Right atrium auricular region (tissue), 2 donors: ENCODE measurements at places on chromosomes 1 and 21.
A peak's percentile ranks its signal among the peaks of the same experiment; 100 is the strongest.

GRCh38 chr1:53365437-53366063, 37.7 kb upstream of the LRP8 start:
- no peak for DNase-seq
- H3K36me3 ChIP-seq, result no peaks in the 10 kb centered on the region
- H3K4me3 ChIP-seq, result no peak overlapping the region
- no peaks in the 10 kb centered on the region for H3K4me1 ChIP-seq
- no peaks in the 10 kb centered on the region for H3K27me3 ChIP-seq

DNA sequence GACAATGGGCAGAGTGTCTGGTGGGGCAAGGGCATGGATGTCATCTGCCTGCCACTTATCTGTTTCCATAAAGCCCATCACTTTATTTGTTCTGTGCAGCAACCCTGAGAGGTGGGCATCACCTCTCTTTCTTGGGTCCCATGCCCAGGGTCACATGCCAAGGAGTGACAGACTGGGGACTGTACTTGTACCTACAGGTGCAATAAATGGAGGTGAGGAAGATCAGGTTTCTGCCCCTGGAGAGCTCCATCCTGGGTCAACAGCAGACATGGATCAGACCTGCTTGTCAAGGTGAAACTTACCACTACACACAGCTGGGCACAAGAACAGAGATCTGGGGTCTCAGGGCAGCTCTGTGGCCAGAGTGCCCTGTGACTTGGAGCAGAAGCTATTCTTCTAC, 18.4 kb upstream of the PRDM16 start:
- no peak for DNase-seq
- no peaks in the 10 kb centered on the region for H3K36me3 ChIP-seq
- H3K4me3 ChIP-seq, result no peak overlapping the region
- H3K27ac ChIP-seq, result no peak overlapping the region
- H3K27me3 ChIP-seq, result no peaks in the 10 kb centered on the region

GRCh38 chr1:51519865-51520699, 1.0 kb upstream of the EPS15 start:
- peak overlapping the region; percentile 4 for H3K27ac ChIP-seq
- DNase-seq, result no peak
- H3K4me1 ChIP-seq, result peaks cover 2% of the 10 kb centered on the region
- H3K36me3 ChIP-seq, result no peaks in the 10 kb centered on the region

- no peak overlapping the region for H3K4me3 ChIP-seq
- no peak for DNase-seq
- no peak overlapping the region for H3K27ac ChIP-seq
- H3K36me3 ChIP-seq, result no peaks in the 10 kb centered on the region
- peaks cover 95% of the 10 kb centered on the region for H3K4me1 ChIP-seq
Measured at GRCh38 chr1:25698252-25698651, 81.7 kb downstream of the MAN1C1 start.

GRCh38 chr1:229778794-229779193, 152.7 kb downstream of the URB2 start:
- H3K36me3 ChIP-seq, result no peaks in the 10 kb centered on the region
- no peak for DNase-seq
- no peak overlapping the region for H3K27ac ChIP-seq
- no peaks in the 10 kb centered on the region for H3K4me1 ChIP-seq
- no peaks in the 10 kb centered on the region for H3K27me3 ChIP-seq
- no peak overlapping the region for H3K4me3 ChIP-seq

GRCh38 chr1:15249081-15249480, 2.1 kb downstream of the FHAD1 start:
- no peaks in the 10 kb centered on the region for H3K27me3 ChIP-seq
- H3K27ac ChIP-seq, result no peak overlapping the region
- H3K36me3 ChIP-seq, result no peaks in the 10 kb centered on the region
- peaks cover 10% of the 10 kb centered on the region for H3K4me1 ChIP-seq
- no peak overlapping the region for H3K4me3 ChIP-seq
- DNase-seq, result no peak

GRCh38 chr1:166914111-166914510, 38.0 kb upstream of the TADA1 start:
- no peaks in the 10 kb centered on the region for H3K4me1 ChIP-seq
- H3K27me3 ChIP-seq, result no peaks in the 10 kb centered on the region
- no peak for DNase-seq
- no peaks in the 10 kb centered on the region for H3K36me3 ChIP-seq
- H3K27ac ChIP-seq, result no peak overlapping the region

DNA sequence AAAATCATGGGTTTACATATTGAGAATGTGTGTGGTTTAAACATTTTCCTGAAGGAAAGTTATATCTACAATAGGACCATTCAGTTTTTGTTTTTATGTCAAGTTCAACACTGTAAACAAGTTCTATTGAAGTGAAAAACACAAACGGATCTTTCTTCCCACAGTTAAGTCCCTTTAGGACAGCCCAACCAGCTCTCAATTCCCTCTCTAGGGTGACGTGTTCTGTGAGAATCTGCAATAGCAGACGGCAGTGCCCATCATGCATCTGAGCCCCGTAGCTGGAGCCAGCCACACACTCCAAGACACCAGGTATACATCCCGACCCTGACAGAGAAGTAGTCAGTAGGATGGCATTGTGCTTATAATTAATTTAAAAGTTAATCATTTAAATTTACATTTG, 26.3 kb upstream of the IVNS1ABP start:
- no peak for DNase-seq
- no peaks in the 10 kb centered on the region for H3K36me3 ChIP-seq
- H3K4me3 ChIP-seq, result no peak overlapping the region
- H3K4me1 ChIP-seq, result no peaks in the 10 kb centered on the region
- H3K27ac ChIP-seq, result no peak overlapping the region

GRCh38 chr1:23217421-23218115, at the start of gene HTR1D:
HTR1D (minus strand) TSS chr1:23217502; CDS start chr1:23194219, 23,283 bp downstream.
- no peak within 1 kb of the TSS for H3K27ac ChIP-seq
- H3K4me3 ChIP-seq, result peak within 1 kb of the TSS; percentile 50
- no peak for DNase-seq
- peaks cover 6% of the 10 kb centered on the region for H3K27me3 ChIP-seq
- H3K4me1 ChIP-seq, result peaks cover 15% of the 10 kb centered on the region

DNA sequence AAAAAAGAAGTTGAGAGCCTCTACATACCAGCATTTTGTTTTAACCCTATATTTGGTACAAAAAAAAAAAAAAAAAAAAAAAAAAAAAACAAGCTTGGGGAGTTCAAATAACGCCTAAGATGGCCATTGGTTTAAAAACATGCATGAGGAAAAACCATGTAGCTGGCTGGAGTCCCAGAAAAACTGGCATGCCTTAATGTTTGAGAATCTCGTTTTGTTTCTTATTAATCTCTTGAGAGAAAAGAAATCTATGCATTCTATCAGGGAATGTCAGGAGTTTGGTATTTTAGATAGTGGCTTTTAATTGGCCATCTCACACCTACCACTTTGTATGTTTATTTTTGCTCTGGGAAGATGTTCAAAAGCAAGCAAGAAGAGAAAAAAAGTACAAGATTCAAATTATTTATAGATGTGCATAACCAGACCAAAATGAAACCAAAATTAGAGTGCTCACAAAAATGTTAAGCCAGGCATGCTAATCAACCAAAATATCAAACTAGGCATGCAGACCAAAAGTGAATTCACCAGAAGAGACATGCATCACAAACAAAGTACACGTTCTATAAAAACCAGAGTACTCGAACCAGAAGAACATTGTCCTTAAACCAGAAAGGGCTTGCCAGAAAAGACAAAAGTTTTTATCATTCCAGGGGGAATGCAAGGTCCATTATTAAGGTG, 156.6 kb downstream of the AK5 start:
- no peaks in the 10 kb centered on the region for H3K27me3 ChIP-seq
- no peak overlapping the region for H3K27ac ChIP-seq
- H3K36me3 ChIP-seq, result no peaks in the 10 kb centered on the region
- no peaks in the 10 kb centered on the region for H3K4me1 ChIP-seq
- DNase-seq, result no peak

GRCh38 chr1:220891224-220892085, 12.2 kb downstream of the HLX start:
- H3K4me1 ChIP-seq, result peaks cover 28% of the 10 kb centered on the region
- H3K27me3 ChIP-seq, result peaks cover 44% of the 10 kb centered on the region
- no peak overlapping the region for H3K27ac ChIP-seq
- H3K36me3 ChIP-seq, result no peaks in the 10 kb centered on the region
- no peak overlapping the region for H3K4me3 ChIP-seq
- DNase-seq, result no peak

DNA sequence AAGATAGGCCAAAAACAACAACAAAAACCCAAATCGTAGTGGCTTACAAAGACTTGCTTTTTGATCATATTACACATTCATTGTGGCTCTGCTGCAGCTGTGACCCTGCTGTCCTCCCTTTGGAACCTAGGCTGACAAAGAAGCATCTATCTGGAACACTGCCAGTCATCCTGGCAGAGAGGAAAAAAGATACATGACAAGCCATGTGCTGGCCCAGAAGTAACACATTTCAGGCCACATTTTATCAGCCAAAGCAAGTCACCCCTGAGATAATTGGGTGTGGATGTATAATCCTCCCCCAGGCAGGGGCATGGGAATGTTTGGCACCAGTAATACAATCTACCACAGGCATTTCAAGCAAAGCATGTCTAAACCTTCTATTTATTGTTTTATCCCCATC, 37.2 kb upstream of the AGO1 start:
- peaks cover 47% of the 10 kb centered on the region for H3K36me3 ChIP-seq
- no peaks in the 10 kb centered on the region for H3K27me3 ChIP-seq
- H3K4me3 ChIP-seq, result no peak overlapping the region
- H3K27ac ChIP-seq, result peak overlapping the region; percentile 85
- no peak for DNase-seq

DNA sequence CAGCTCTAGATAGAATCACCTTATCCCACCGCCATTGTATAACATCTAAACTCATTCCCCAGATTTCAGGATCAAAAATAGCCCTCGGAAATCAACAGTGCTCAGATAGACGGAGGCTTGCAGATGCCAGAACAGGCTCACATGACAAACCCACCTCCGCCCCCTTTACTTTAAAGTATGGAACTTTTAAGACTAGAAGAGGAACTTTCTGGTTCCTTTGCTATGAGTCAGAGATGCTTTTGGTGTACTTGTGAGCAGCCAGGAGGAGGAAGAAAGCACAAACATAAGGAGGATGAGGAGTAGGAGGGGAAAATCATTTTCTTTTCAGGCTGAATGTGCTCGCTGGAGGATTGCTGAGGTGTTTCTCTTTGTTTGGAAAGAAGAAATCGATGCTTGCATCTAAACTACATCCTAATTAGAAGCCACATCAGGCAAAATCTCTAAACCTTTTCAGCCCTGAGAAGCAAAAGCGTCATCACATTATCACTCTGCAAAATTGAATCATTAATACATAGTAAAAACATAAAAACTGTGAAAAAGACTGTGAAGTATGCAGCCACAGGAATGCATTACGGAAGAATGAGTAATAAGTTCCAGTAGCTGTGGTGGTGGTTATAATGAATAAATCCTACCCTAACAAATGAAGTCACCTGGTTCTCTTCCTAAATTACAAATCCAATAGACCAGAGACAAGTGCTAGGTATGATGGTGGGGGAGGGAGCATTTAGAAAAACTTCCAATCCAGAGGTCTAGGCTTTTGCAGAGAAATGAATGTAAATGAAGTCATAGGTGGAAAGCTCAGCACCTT, 251.3 kb downstream of the KCNH1 start:
- no peak overlapping the region for H3K27ac ChIP-seq
- H3K4me3 ChIP-seq, result no peak overlapping the region
- DNase-seq, result no peak
- no peaks in the 10 kb centered on the region for H3K27me3 ChIP-seq

DNA sequence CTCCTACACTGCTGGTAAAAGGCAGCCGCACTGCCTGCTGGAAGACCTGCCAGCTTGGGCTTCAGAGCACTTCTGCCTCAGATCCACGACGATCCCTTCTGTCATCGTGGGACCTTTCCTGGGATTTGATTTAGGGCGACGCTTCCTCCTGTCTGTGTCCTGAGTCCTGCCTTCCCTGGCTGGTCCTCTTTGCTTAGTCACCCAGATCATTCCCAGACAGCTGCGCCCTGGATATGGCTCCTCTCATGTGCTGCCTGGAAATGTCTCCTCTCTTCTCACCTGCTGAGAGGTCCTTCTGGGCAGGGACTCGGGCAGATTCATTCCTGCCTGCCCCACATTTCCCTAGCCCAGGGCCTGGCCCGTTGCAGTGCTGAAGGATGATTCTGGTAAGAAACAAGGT, 72.4 kb upstream of the POU3F1 start:
- H3K36me3 ChIP-seq, result no peaks in the 10 kb centered on the region
- H3K4me3 ChIP-seq, result no peak overlapping the region
- DNase-seq, result no peak
- no peaks in the 10 kb centered on the region for H3K4me1 ChIP-seq
- no peaks in the 10 kb centered on the region for H3K27me3 ChIP-seq

DNA sequence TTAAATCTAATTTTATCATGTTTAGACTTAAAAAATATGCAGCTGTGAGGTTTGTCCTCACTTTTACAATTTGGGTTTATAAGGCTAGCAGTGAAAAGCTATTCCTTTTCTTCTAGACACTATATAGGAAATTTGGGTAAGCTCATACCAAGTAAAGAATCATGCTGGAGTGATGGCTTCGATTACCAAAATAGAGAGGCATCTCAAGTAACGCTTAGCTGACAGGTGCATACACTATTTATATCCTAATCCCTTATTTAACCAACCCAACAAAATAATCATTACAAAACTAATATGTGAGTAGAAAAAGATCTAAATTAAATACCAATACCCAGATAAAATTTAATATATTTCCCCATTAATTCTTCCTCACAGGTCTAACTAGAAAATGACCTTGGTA, 193.2 kb downstream of the LHX8 start:
- no peak overlapping the region for H3K4me3 ChIP-seq
- H3K27ac ChIP-seq, result no peak overlapping the region
- no peak for DNase-seq
- H3K36me3 ChIP-seq, result no peaks in the 10 kb centered on the region

DNA sequence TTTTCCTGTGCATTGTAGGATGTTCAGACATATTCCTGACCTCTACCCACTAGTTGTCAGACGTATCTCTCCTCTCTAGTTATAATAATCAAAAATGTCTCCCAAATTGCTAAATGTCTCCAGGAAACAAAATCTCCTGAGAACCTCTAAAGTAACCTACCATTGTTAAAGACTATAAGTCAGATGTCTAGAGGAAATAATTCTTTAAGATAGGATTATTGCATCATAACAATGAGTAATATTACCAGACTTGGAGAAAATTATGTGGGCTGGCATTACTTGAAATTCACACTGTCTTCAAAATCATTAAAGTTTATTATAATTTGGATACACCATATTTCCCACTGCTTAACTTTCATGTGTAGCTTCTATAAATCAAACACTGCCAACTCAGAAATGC, 643.0 kb upstream of the ADGRL2 start:
- H3K27ac ChIP-seq, result no peak overlapping the region
- DNase-seq, result no peak
- H3K36me3 ChIP-seq, result no peaks in the 10 kb centered on the region
- H3K4me1 ChIP-seq, result no peaks in the 10 kb centered on the region
- H3K4me3 ChIP-seq, result no peak overlapping the region
- no peaks in the 10 kb centered on the region for H3K27me3 ChIP-seq

- H3K4me3 ChIP-seq, result no peak overlapping the region
- no peaks in the 10 kb centered on the region for H3K4me1 ChIP-seq
- DNase-seq, result no peak
- H3K36me3 ChIP-seq, result no peaks in the 10 kb centered on the region
- H3K27ac ChIP-seq, result no peak overlapping the region
- no peaks in the 10 kb centered on the region for H3K27me3 ChIP-seq
Measured at GRCh38 chr1:150761801-150762200, 3.8 kb downstream of the CTSS start.

GRCh38 chr1:112033439-112034120, 44.1 kb upstream of the KCND3 start:
- H3K4me3 ChIP-seq, result no peak overlapping the region
- no peak overlapping the region for H3K27ac ChIP-seq
- H3K4me1 ChIP-seq, result no peaks in the 10 kb centered on the region
- no peaks in the 10 kb centered on the region for H3K27me3 ChIP-seq
- no peaks in the 10 kb centered on the region for H3K36me3 ChIP-seq
